ENCODE measurements at places on chromosomes 5 and 9.
A peak's percentile ranks its signal among the peaks of the same experiment; 100 is the strongest.

GRCh38 chr9:14710804-14711203, 11.7 kb downstream of the CER1 start:
- DNase-seq: no peak

DNA sequence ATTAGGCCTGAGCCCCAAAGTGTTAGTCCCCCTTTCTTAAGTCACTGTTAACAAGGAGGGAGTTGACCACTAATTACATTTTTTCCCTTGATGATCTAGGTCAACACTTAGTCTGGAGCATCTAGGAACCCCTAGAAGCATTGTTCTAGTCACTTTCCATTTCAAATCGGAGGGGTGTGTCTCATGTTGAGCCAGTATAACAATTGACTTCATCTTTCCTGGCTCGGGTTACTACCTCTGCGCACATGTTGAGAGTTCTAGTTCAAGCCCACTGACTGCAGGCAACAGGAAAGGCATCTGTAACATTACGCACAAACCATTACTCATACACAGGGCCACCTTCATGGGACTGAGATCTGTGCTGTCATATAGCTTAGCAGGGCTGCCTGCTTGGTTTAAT, 164.9 kb downstream of the NTRK2 start:
- DNase-seq: no peak

DNA sequence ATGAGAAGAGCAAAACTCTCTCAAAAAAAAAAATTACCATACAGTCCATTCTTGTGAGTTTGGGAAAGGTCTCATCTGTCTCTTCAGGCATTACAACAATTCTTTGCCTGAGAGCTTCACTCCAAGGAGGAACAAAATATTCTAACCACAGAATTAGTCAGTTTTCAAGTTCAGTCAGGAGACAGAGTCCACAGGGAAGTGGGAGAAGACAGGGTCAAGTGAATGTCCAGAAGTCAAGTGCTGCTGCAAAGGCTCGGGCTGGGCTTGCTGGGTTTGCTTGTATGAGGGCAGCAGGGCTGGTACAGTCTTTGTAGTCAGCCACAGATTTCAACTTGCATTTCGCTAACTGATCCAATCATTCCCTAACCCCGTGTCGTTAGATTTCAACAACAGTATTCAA, 17.6 kb upstream of the HEXB start:
- no peak for DNase-seq

DNA sequence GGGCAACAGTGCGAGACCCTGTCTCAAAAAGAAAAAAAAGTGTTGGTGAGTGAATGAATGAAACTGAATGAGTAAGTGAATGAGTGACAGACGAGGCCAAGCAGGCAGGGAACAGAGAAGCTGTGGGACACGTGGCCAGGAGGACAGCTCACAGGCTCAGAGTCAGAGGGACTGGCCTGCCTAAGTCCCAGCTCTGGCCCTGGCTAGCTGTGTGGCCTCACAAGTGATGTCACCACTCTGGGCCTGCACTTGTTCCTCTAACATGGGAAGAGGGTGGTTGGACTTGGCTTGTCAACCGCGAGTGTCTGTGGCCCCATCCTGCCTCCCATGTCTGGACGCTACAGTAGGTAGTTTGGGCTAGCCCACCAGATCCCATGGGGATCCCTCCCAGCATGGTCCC, 4.7 kb upstream of the PLPP7 start:
- DNase-seq: no peak

DNA sequence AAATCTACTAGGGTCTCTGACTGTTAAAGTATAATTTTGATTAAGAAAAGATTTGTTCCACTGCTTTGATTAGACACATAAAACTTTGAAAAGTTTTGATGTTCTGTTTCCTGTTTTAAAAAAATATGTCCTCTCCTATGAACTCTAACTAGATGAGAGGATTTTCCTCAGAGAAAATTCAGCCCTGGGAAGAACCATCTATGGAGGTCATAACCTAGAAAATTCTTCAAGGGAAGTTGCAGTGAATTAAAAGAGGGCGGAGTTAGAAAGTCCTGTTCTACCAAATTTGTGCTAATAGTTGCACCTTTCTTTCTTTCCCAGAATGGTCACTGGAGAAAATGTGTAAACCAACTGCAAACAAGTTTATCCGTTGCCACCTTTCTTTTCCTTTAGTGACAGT, 27.7 kb downstream of the PIK3R1 start:
- DNase-seq: no peak

DNA sequence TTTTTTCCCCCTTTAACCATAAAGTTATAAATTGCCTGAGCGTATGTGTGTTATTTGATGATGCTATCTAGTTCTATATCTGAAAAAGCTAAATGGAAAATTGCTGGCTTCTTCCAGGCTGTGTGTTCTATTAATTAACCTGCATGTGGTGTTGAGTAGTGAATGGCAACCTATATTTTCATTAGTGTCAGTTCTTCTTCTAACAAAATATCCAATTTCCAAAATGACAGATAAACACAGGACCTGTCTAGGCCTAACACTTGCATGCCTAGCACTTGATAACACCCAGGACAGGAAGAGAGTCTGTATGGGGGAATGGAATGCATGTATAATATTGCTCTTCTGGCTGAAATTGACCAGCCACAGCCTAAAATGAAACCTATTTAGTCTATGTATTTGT, 91.7 kb downstream of the CD180 start:
- DNase-seq: no peak

DNA sequence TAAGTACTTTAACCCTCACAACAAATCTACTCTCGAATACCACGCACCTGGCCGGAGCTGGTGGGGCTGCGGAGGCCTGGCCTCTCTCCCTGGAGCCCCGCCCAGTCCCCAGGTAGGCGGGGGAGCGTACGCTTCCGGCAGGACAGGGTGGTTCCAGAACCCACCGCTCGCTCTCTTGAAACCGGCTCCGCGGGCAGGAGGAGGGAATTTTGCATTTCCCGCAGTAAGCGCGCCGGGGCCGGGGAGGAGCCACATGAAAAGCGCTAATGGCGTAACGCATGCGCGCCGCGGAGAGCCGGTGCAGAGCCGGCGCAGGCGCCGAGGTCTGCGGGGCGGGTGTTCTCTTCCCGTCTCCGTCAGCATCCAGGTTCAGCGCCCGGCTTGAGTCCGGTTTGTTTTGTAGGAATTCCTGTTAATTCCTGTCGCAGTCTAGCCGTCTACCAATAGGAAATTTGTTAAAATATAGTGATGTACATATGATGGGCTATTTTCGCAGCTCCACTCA, 20.8 kb downstream of the CAVIN4 start:
- peak; percentile 84 for DNase-seq

DNA sequence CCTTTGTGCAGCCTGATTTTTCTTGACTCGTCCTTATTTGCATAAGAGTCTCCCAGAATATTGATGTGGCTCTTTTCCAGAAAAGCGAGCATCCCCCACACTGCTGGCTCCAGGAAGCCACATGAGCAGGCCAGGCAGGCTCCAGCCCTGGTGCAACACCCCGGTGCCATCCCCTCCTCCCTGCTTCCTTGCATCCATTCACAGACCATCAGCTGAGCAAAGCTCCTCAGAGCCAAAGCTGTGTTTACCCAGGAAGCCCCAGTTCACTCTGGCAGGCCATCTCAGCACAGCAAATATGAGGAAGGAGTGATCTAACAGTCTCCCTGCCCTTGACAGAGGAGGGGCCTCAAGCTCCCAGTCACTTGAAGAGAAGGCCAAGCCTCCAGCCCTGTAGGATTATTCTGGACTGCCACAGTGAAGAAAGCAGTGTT, 34.4 kb downstream of the INSYN2B start:
- no peak for DNase-seq

DNA sequence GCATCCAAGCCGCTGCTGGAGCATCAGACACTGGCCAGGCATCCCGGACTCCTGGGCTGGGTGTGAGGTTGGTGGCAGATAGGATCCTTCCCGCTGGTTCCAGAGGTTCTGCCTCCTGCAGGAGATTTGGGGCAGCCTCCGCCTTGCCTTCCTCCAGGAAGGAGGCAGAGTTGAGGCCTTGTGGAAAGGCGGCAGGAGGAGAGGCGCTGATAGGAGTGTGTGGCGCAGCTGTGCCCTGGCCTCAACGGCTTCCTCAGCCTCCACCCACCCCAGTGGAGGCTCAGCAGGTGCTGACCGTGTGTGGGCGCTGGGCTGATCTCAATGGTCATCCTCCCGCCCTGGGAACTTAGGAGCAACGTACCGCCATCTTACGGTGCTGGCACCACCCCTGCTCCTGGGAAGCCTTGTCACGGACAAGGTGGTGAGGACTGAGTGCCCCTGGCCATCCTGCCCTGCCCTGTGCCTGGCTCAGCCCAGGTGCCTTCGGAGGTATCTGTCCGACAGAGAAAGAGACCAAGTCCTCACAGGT, 10.2 kb downstream of the NCS1 start:
- DNase-seq: no peak

DNA sequence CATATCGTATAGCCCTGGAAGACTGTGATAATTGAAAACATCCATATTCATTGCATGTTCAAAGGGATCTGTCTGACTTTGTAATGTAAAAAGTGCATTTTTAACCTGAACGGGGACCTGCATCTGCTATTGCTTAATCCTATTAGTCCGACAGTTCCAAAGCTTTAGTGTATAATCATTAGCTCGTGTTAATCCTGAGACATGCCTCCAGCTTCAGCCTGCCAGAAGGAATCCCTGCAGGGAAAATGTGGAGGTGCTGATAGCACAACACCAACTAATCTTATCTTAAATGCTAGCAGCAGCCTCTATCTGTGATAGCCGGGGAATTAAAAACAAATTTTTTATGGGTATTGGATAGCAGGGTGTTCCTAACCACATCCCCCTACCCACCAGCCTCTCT, 495.2 kb downstream of the TLE4 start:
- DNase-seq: no peak

DNA sequence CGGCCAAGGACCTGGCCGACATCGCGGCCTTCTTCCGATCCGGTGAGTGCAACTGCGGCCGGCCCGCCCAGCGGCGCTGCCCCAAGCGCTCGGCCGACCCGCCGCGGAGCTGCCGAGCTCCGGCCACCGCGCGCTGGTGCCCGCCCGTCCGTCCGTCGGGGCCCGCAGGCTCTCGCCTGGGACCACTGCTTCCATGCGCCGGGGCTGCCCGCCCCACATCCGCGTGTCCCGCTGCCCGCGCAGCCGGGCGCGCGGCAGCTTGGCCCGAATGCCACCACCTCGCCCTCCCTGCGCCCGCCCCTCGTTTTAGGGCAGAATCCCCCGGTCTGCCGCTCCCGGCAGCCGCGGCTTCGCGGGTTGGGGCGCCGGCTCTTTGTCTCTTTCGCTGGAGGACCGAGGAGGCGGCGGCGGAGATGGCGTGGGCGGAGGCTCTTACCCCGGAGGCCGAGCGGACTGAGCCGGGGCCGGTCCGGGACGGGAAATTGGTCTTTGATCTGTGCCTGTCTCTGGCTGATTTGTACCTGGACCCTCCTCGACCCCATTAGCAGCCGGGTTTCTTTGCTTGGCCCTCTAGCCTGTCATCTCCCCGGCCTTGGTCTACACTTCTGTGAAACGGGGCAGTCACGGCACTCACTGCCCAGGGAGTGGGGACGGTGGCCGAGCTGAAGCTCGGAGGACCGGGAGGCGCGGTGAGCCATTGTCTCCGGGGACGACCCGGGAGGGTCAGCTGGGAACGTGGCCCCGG, 871 bp downstream of the TRIO start:
- DNase-seq: peak; percentile 35

- no peak for DNase-seq
Observed at GRCh38 chr5:24363789-24364481, 280.8 kb downstream of the CDH10 start.

- DNase-seq: no peak
Observed at GRCh38 chr9:133251773-133252172, 23.2 kb downstream of the ABO start.

GRCh38 chr9:120625222-120625621, 45.3 kb upstream of the CDK5RAP2 start:
- DNase-seq: no peak

DNA sequence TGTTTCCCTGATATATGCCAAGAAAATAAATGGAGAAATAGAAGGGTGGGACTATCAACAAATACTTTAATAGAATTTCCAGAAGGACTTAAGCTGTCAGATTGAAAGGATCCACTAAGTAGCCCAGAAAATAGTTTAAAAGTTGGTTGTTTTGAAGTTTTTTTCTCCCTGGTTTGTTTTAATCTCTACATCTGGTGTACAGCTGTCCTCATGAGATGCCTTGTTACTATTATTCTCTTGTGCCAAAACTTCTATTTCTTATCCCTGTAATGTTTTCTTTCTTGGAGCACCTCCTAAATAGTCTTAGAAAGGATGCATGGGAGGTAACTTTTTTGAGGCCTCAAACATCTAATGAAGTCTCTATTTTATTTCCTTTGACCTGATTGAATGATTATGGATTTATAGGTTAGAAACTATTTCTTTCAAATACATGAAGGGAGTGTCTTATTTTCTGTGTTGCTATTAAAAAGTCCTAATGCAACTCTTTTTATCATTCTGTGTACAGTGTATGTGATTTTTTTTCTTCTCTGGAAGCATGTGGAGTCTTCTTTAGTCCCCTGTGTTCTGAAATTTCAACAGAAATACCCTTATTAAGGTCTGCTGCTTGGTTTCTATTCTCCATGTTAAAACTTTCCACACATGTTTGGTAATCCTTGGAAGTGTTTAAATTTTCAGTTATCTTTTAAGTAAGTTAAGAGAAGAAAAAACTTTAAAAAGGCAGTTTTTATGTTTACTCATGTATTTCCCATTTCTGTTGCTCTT, 140.0 kb upstream of the CDKN2B start:
- no peak for DNase-seq

DNA sequence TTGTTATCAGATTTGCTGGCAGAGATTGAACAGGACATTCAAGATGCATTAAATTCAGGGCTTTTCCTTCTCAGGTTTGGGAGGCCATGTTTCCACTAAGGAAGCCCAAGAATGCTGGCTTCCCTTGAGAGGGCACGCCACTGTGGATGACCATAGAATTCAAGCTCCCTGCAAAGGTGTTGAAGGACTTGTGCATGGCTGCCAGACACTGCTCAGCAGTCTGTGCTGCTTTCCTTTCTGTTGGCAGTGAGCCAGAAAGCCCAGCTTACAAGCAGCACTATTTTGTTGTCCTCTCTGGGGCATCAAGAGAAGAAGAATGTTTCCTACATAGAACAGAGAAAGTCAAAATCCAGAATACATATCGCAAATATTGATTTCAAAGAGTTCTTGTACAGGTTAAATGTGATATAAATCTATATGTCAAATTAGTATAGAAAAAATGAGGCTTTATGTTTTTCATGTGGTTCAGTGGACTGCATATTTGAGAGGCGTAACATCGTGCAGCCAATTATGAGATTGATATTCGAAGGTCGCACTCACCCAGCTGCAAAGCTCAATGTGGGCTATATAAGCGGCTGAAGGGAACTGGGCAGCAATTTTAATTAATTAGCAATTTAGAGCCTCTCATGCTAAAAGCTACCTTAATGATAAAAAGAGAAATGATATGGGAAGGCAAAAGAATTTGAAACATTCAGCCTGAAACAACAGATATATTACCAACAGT, 103.1 kb upstream of the ISL1 start:
- no peak for DNase-seq

Measured in CD4-positive, alpha-beta T cell treated with Interleukin-1 beta for 1 hour (primary cell).